Renal cortical epithelial cell (primary cell): ENCODE measurements at places on chromosomes 2 and 18. TPM values are rescaled to one million over a fixed set of nuclear protein-coding genes. Genes with fewer than 3 reads are reported as not detected.

Gene CYRIA
- 9.2 and 11.6 TPM in 2 replicates for total RNA-seq

GRCh38 chr2:42834161-42834560 is 41.8 kb upstream of the HAAO start:
- DNase-seq = no peak

Gene GYPC
- total RNA-seq = 22.3 and 34.7 TPM in 2 replicates

Gene ZFP36L2
- 4.5 and 20.1 TPM in 2 replicates for total RNA-seq

DNA sequence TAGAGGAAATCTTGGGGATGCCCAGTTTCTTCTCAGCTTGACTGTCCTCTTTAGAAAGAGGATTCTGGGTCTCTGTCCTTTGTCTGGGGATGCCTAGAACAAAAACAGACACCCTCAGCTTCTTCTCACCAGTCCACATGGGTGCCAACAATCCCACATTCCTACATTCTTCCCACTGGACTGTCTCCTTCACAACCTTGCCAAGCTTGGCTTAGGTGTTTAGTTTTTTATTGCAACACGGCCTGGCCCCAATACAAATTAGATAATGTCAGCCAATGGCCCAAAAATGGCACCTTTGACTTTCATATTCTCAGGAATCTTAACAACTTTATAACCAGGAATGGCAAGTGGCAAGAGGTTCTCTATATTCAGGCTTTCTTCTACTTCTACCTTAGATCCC is 273.0 kb downstream of the RNF152 start:
- no peak for DNase-seq

Gene MATN3
- total RNA-seq = 8.9 and 32.1 TPM in 2 replicates

DNA sequence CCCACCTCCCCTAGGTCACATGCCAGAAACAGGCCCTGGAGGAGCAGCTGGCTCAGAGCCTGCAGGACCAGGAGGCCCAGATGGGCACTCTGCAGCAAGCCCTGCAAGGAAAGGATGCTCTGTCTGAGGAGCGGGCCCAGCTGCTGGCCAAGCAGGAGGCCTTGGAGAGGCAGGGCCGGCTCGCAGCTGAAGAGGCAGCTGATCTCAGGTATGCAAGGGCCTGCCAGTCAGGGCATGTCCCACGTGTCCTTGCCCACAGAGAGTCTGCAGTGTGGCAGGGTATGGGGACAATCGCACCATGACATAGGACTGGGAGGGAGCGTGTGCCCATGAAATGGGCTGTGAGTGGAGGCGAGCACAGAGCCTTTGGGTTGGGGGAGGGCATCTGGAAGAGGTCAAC is 39.9 kb downstream of the CROCC2 start:
- DNase-seq = no peak

GRCh38 chr18:25125680-25126079 is 226.3 kb downstream of the ZNF521 start:
- no peak for DNase-seq

- DNase-seq = no peak
Measured at GRCh38 chr18:55981712-55982475, 393.9 kb upstream of the TCF4 start.

DNA sequence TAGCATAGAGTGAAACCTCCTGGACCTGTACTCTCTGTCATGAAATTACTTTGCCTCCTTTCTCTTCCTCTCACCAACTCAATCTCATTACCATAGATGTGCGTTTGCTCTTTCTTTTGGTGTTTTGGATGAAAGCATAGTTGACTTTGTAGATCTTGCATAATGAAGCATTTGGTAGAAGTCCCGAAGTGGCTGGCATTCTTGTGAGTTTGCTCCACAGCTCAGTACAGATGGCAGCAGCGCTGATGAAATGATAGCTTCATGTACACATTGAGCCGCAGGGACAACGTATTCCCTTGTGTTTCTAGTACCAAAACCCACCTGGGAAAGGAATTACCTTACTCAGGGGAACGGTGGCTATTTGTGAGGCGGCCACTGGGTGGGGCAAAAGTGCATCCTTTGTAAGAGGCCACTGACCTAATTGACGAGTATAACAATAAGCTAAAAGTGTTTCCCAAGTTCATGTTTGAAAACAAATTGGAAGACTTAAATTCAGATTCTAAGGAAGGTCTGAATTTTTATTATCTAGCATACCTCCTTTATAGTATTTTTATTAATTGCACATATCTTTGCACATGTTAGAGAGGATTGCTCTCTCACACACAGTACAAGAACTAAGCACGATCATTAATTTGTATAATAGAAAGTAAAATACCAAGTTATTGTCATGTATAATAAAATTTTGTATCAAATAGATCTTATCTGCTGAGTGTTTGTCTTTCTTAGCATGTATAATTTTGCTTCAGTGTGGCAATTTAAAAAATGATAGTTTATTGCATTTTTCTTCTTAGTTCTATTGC is 25.4 kb upstream of the CDH7 start:
- DNase-seq = peak; percentile 1
